ENCODE measurements at places on chromosomes 4 and X.

DNA sequence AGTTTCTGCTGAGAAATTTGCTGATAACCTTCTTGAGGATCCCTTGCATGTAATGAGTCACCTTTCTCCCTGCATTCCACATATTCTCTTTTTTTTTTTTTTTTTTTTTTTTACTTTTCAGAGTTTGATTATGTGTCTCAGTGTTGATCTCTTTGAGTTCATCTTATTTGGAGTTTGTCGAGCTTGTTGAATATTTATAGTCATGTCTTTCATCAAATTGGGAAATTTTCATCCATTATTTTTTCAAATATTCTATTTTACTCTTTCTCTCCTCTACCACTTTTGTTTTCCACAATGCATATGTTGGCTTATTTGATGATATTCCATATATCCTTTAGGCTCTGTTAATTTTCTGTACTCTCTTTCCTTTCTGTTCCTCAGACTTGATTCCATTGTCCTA is 136.1 kb downstream of the MAD2L1 start:
- no peak for DNase-seq

GRCh38 chr4:147586637-147587036 is 30.6 kb upstream of the TMEM184C start:
- DNase-seq: no peak

- DNase-seq: no peak
Observed at GRCh38 chr4:38237139-38237538, 276.9 kb downstream of the PTTG2 start.

DNA sequence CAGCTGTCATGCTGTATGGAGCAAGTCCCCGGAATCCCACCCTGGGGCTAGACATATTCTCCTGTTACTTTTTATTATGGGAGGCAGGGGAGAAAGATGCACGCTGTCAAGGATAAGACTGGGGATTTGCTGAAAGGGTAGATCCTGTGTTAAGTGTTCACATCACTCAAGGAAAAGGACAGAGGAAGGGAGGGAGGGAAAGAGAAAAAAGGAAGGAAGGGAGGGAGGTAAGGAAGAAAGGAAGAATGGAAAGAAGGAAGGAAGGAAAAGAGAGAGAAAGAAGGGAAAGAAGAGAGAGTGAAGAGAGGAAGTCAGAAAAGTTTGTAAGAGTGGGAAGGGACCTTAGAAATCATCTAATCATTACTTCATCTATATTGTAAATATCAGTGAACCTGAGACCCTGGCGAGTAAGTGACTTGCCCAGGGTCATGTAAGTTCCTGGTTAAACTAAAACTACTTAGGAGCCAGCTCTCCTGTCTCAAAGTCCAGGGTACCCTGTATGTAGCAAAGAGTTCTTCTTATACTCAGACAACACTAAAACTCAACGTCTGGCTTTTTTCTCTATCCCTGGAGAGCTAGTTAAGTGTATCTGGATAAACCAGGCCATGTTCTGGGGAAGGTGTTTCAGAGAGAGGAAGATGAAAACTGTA is 47.2 kb upstream of the MSX1 start:
- no peak for DNase-seq

- DNase-seq: no peak
Observed at GRCh38 chr4:27947302-27947701, 1086.7 kb downstream of the STIM2 start.

- no peak for DNase-seq
Observed at GRCh38 chr4:163217505-163217904, 50.8 kb upstream of the NAF1 start.

GRCh38 chr4:140312100-140312499 is 61.3 kb upstream of the SCOC start:
- no peak for DNase-seq

- no peak for DNase-seq
Observed at GRCh38 chr4:75495476-75495875, 18.7 kb downstream of the RCHY1 start.

DNA sequence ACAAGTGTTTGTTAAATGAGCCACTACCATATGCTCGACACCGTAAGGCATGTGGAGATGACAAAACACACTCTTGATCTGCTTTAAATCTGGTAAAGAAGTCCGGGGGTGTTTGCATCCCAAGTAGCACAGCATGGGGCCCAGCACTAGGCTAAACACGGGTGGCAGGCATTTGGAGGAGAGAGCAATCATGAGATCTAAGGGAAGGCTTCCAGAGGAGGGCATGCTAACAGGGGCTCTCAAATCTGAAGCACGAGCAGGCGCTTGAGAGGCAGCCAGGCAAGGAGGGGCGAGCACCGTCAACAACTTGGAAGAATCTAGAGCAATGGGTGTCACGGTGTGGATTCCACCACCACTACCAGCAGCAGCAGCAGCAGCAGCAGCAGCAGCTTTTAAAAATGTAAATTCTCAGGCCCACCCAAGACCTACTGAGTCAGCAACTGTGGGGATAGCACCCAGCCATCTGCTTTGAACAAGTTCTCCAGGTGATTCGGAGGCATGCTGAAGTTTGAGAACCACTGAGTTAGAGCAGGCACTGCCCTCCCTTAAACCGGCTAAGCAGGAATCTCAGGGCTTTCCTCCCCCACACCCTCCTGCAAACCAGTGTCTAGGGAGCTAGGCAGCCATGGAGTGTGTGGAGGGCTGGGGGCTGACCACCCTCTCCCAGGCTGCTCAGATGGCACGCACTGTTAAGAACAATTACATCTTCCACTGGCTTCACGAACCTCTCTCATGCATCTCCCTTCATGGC is 70.2 kb upstream of the MAP3K15 start:
- DNase-seq: no peak

DNA sequence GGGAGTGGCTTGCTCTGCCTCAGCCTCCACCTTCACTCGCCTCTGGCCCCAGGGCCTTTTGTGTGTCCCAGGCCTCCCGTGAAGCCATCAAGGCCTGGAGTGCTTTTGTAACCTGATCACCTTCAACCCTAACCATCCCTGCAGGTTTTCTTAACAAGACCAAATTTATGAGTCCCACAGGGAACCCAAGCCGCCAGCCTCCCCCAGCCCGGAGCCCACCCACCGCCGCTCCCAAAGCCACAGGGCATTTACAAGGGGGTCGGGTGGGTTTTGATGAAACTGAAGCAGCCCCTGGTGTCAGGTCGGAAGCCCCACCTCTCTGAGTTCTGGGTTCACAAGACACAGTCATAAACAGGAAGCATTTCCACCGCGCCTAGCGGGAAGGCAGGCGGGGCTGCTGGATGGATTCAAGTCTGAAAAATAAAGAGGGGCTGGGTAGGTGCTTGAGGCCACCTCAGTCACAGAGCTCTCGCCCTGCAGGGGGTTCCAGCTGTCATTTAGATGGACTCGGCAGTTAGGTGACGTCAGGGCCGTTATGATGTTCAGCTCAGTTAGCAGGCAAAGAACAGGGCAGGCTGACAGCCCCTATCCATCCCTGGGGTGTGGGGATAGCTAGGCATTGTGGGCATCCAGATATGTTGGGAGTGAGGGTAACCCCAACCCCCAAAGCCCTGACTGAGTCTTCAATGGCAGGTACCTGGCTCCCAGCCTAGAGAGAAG is 128.5 kb downstream of the BCOR start:
- DNase-seq: no peak

- no peak for DNase-seq
Observed at GRCh38 chr4:154612472-154613414, at the start of gene FGG. FGG (minus strand) TSS chr4:154612656; CDS start chr4:154612609, 47 bp downstream.

DNA sequence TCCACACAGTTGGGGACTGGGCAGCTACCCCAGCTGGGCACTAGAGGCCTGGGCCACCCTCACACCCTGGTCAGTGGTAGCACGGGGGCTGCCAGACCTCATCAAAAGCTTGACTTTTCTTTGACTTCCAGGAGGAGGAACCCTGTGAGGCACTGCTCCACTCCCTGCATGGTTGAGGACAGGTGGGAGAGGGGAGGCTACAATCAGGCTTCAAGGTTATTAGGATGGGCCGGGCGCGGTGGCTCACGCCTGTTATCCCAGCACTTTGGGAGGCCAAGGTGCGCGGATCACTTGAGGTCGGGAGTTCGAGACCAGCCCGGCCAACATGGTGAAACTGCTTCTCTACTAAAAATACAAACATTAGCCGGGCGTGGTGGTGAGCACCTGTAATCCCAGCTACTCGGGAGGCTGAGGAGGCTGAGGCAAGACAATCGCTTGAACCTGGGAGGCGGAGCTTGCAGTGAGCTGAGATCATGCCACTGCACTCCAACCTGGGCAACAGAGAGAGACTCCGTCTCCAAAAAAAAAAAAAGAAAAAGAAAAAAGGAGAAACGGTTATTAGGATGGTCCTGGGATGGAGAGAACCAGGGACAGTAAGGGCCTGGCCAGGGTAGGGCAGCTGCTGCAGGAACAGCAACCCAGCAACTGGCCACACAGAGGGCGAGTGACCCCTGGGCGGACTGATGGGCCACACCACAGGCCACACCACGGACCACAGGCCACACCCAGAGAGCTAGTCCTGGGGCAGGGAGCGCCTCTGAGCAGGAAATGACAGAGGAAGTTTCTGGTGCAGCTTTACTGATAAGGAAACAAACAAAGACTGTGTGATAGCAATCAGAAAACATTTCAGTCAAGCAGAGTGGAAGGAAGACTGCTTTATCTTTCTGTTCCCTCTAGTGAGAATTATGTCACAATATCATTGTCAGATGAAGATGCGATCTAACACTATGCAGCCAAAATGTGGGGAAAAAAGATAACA is 20.5 kb upstream of the OPN1LW start:
- no peak for DNase-seq

GRCh38 chrX:154735695-154736393 is 15.0 kb downstream of the GAB3 start:
- DNase-seq: no peak

- DNase-seq: no peak
Observed at GRCh38 chr4:128244379-128244778, 43.2 kb downstream of the PGRMC2 start.

All from KG1 (cell line).